ENCODE measurements at places on chromosomes 6 and 20.

GRCh38 chr6:143782481-143782880, 60.7 kb upstream of the LTV1 start:
- DNase-seq: no peak

GRCh38 chr20:36908603-36909002, 32.7 kb downstream of the TLDC2 start:
- no peak for DNase-seq

GRCh38 chr20:8203366-8203765, 71.3 kb downstream of the PLCB1 start:
- no peak for DNase-seq

- no peak for DNase-seq
Measured at GRCh38 chr6:157233686-157234085, 89.6 kb downstream of the TMEM242 start.

DNA sequence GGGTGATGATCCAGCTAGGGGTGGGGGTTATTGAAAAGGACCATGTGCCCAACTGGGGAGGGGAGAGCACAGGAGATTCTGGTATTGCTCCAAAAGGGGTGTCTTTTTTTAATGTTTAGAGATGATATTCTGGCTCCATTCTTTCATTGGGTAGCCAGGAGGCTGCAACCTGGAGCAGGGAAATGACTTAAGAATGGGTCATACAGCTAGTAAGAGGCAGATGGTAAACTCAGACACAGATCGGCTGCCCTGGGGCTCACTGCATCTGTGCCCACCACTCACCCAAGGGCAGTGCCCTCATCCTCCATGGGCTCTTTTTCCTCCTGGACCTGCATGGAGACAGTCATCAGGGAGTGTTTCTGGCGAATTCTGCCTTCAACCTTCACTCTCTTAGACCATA, 302.0 kb upstream of the PRDM1 start:
- no peak for DNase-seq

DNA sequence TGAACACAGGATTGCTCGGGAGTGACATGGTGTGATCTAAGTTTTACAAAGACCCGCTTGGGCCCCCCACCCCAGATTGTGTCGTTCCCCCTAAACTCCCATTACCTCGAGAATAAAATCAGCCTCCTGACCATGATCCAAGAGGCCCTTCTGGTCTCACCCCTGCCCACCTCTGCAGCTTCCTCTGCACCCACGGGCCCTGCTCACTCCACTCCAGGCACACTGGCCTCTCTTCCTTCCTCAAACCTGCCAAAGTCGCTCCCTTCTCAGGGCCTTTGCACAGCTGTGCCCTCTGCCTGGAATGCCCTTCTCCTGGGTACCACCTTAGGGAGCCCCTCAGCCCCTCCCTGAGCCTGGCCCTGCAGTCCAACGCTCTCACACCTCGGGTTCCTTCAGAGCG, 17.9 kb downstream of the TGM2 start:
- DNase-seq: no peak

DNA sequence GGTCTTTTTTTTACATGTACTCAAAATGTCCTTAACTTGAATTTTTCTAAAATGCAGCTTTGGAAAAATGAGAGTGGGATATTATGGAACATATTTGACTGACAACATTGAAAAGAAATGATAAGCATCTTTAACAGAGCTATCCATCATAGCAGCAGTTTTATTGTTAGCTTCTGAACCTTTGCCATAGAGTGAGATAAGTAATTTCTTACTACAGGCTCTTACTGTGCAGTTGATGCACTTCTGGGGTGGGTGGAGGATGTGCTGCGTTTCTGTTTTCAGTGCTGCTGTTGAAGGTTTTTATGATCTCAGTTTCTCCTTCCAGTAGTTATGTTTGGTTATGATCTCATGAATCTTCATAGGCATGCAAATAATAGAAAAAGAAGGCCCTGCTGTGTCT, 267.0 kb downstream of the TMEM242 start:
- DNase-seq: no peak

DNA sequence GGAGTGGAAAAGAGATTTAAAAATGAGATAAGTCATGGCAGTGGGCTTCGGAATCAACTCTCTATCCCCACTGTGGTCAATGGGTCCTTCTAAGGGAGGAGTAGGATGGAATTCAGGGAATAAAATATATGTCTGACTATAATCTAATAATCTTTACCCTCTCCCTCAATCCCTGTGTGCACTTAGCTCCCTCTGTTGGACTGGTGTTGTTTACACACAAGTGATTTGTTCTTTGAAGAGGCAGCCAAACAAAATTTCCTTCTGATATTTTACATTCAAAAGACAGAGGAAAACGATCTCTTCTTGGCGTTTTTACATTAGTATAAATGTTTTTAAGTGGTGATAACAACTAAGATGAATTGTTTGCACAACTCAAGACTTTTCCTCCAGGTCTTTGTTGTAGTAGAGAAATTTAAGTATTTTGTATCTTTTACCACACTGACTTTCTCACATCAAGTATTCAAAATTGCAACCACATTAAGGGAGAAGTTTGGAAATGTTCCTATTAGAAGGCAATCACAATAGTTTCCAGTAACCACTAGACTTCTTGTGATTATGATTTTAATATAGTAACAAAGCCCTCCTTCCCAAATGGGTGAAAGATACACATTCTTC, 317.8 kb downstream of the CENPW start:
- no peak for DNase-seq

GRCh38 chr6:120211955-120212792, 862.6 kb upstream of the MAN1A1 start:
- no peak for DNase-seq

GRCh38 chr6:142381181-142381580, 79.4 kb downstream of the ADGRG6 start:
- no peak for DNase-seq

DNA sequence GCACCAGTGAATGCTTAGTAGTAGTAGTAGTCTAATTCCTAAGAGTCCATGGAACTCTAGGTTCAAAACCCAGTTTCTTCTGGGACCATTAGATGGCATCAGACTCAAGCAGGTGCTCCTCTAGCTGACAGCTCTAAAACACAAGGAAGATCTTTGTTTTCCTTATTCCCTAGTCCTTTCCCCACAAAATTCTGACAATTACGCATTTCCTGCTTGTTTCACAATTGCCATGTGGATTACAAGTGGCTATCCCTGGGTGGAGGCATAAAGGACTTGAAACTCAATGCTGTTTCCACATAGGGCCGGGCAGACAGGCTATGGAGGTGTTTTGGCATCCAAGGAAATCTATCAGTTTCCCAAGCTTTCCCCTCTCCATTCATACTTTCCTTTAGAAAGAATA, 9.2 kb upstream of the HLA-DOB start:
- DNase-seq: no peak

- DNase-seq: no peak
Measured at GRCh38 chr20:33539129-33539528, 49.2 kb downstream of the CBFA2T2 start.

DNA sequence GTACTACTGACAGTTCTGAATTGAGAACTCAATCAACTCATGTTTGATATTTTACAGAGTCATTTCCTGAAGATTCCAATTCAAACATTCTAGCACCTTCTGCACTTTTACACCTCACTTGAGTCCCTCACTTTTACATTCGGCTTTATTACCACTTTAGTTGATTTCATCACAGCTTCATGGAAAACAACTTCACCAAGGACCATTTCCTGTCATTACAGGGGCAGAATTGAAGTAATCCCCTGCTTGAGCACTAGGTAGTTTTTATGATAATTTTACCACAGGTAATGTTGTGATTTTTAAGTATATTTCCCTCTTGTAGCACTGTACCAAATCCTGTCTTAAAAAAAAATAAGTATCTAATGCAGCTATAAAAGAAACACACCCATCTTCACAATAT, 312.9 kb downstream of the BTBD9 start:
- no peak for DNase-seq

GRCh38 chr20:46324960-46325703, 16.8 kb upstream of the CDH22 start:
- DNase-seq: no peak

DNA sequence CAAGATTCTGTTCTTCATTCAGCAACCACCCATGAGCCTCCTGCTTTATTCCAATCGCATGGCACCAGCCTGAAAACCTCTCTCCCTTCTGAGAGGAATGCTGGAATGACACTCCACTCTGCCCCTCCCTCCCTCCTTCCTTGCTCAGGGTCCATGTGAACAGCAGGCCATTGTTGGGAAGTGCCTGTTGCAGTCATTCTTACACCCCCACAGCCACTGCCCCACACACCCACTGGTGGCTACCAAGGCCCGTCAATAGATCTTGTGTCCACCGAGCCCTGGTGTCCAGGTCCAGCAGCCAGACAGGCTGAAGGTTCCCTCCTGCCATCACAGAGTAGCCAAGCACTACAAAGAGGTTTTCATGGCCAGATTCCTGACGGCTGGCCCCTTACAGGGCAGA, 6.5 kb downstream of the PDRG1 start:
- no peak for DNase-seq

All from stimulated activated CD8-positive, alpha-beta memory T cell treated with anti-CD3 and anti-CD28 coated beads, Interleukin-4, amount 100 ng/mL, for 4 hours (primary cell).